Renal cortex interstitium (tissue), 15 donors: ENCODE measurements at places on chromosomes 2 and 18.
A peak's percentile ranks its signal among the peaks of the same experiment; 100 is the strongest.

- no peak for DNase-seq
Observed at GRCh38 chr2:44250376-44250775, 24.9 kb upstream of the SLC3A1 start.

GRCh38 chr18:31719363-31720006, 35.1 kb upstream of the B4GALT6 start:
- DNase-seq, result no peak

GRCh38 chr2:156666130-156666785, 230.1 kb downstream of the GPD2 start:
- no peak for DNase-seq

DNA sequence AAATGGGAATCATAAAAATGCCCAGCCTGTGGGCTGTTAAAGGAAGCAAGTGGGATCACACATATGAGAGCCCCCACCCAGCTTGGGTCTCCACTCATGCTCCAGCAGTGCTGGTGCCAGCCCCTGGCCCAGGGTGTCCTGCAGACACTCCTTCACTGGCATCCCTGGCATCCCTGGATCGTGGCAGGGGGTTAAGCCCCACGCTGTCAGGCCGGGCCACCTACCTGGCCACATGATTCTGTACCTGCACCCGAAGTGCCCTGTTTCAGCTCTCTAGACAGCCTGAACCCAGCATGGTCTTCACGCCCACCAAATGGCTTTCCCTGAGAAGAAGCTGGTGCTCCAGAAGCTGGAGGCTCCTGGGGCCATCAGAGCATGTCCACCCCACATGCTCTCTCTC, 137.4 kb downstream of the INHBB start:
- no peak for DNase-seq

- DNase-seq, result no peak
Observed at GRCh38 chr2:200471324-200471848, 38.5 kb downstream of the KCTD18 start.

GRCh38 chr2:121501554-121501953, 29.1 kb upstream of the RNU4ATAC start:
- DNase-seq, result no peak

DNA sequence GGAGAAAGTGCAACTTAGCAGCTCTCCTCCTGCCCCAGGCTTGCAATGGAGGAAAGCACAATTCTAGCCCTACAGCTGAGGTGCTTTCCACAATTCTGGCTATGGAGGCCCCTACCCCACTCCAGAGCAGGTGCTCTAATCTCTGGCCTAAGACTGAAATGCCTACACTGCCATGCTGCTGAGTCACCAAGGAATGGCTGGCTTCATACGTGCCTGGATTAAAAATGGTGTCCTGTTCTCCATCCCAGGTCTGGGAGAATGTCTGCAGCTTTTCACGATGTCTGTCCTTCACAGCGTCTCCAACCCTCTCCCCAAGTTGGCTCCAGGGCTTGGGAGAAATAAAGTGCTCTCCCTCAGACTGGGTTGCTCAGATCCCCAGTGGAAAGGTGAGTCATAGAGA, 48.5 kb downstream of the MBOAT2 start:
- no peak for DNase-seq

- DNase-seq, result no peak
Observed at GRCh38 chr18:48006415-48007175, 76.1 kb upstream of the SMAD2 start.

DNA sequence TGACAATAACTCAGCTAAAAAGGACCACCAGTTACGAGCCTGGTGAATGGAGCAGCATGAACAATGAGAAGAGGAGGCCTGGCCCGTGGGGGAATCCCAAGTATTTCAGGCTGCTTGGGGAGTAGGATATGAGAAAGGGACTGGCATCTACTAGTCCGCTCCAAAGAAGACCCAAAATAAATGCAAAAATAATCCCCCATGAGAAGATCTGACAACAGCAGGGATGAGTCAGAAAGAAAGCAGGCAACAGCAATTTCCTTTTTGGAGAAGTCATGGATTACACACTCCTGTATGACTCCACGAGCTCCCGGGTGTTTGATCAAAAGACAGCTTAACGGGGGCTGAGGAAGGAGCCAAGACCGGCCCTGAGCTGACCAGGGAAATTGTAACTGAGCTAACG, 111.4 kb downstream of the SOX11 start:
- no peak for DNase-seq

- peak; percentile 29 for DNase-seq
Observed at GRCh38 chr2:86079981-86080911, 25.4 kb downstream of the POLR1A start.

DNA sequence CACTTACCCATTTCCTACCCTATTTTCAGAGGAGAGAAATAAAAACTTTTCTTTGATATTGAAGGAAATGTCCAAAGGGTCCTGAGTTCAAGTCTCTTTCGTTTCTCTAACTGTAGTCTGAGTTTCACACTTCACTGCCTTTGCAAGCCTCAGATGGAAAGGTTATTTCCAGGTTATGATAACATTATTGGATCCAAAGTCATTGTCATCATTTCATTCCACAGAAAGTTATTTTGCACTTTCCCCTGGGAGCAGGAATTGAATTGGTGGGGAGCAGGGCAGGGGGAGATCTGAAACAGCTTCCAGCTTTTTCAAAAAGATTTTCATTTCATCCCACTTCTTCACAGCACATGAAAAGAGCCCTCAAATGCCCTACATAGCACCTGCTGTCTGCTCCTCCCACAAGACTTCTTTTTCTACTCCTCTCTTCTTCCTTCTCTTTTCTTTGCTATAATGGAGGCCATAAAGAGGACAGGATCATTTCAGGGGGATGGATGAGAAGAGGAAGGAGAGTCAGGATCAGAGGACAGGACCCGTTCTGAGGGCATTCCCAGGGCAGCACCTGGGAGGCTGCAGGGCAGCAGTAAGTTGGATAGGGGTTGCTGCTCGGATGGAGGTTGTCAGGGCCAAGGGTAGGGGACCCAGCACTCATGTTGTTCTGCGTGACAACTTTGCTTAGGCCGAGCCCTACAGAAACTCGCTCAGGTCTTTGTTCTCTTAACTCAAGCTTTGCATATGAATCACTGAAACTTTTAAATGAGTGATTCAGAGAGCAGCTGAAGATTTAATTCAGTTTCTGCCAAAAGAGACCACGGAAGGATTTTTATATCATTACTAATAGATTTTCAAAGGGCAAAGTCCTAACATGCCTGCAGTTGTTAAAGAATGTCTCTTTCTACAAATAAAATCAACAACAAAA, 11.4 kb upstream of the GALNT5 start:
- no peak for DNase-seq

DNA sequence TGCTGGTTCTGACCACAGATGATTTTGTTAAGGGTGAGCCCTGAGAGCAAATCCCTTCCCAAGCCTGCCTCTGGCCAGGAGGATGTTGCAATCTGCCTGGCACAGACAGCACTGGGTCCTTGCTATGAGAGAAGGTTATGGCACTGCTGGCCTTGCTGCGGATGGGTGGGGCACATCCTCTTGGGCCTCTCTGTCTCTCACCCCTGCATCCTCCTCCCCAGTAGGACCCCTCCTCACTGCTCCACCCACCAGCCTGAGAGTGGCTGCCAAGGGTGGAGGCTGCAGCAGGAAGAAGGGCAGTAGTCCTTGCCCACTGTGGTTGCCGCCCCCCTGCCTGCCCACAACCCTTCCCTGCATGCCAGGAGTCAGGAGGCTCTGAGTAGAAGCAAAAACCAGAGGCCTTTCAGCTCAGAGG, 180.9 kb downstream of the ZBTB7C start:
- no peak for DNase-seq

GRCh38 chr2:197268786-197269584, 41.6 kb downstream of the ANKRD44 start:
- no peak for DNase-seq

DNA sequence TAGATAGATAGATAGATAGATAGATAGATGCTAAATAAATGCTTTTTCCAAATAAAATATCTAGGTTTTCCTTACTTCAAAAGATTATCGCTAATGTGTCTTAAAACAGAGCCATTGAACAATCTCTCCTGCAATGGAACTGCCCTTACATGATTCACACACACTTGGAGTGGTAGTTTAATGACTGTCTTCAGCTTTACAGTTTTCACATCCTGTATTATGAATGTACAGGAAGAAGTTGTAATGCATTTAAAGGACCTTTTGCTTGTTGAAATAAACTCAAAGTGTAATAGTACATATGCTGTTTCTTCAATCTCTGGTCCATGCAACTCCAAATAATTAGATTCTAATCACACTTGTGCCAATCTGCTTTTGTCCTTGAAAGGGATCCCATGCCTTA, 797.6 kb upstream of the CDH2 start:
- DNase-seq, result no peak

GRCh38 chr2:141805302-141805701, 325.5 kb downstream of the LRP1B start:
- no peak for DNase-seq

- no peak for DNase-seq
Observed at GRCh38 chr18:75784390-75784789, 356.9 kb upstream of the SMIM21 start.

- DNase-seq, result no peak
Observed at GRCh38 chr2:141736466-141736865, 394.4 kb downstream of the LRP1B start.

DNA sequence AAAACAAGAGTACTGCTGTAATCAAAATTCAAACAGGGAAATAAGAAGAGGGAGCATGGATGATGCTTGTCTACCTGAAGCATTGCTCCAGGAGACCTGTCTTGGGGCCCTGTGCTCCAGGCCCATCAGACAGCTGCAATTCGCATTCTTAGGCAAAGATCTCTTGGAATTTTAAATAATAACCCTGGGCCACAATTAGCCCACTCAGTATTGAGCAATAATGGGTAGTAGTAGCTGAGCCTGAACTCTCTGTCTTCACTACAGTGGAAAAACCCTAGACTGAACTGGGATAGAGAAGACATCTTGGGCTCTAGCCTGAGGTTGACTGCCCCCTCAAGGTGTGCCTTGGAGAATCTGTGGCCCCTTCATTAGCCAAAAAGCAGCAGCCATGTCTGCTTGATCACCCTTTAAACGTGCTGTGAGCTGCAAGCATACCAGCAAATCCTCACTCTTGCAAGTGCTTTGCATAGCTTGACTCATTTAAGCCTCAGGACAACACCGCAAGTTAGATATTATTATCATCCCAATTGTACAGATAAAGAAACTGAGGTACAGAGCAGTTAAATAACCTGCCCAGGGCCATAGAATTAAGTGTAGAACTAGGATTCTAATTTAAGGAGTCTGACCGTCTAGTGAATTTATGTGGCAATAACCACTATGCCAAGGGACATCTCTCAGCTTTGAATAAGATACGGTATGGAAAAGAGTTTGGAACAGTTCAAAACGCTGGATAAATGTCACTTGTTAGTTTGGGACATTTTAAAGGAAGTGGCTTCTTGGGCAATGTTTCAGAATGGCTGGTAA, 69.0 kb downstream of the DDX1 start:
- no peak for DNase-seq

DNA sequence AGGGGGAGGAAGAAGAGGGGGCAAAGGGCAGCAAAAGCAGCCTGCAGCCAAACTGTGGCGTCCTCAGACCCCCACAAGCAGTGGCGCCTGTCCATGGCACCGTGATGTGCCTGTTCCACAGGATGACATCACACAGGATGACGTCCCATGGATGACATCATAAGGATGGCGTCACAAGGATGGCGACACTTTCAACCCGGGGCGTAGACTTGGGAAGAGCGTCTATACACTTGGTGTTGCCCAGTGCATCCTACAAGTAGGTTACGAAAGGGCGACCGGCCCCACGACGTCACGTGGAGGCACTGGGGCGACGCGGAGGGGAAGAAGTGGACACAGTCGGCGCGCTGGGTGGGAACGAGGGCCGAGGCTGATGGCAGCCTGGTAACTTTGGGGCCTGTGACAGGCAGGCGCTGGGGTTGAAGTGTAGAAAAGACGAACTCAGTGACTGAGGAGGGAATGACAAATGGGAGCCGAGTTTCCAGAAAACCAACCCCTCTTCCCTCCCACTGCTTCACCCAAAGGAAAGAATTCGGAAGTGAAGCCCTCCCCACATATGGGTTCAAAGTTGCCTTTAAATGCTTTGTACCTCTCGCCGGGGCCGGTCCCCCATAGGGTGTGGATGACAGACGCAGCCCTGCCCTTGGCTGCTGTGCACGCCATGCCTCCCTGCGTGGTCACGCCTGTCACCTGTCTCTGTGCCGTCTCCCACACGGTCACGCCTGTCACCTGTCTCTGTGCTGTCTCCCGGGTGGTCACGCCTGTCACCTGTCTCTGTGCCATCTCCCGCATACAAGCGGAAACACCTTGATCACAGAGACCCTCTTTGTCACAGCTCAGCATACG, 13.4 kb upstream of the KCNG2 start:
- DNase-seq, result no peak

GRCh38 chr18:74289137-74289536, 2.6 kb downstream of the CYB5A start:
- no peak for DNase-seq

DNA sequence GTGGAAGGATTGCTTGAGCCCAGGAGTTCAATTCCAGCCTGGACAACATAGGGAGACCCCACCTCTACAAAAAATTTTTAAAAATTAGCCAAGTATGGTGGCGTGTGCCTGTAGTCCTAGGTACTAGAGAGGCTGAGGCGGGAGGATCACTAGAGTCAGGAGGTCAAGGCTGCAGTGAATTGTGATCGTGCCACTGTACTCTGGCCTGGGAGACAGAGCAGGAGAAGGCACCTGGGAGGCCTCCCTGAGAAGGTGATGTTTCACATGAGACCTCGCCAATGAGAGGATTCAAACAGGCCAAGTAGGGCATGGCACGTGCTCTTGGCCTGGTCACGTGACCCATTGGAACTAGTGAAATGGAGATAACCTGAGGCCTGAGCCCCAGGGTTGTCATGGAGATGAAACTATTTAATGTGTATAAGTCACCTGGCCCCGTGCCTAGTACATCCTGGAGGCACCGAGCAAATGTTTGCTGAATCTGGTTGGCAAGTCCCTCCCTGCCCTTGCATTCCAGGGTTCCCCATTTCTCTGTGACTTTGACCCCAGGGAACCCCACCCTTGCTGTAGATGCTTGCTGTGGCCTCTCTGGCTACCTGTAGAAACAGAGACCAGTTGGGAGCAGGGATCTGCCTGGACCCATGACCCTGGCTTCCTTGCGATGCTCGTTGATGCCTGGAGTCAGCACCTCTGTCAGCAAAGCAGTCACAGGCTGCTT, 26.1 kb upstream of the ROCK2 start:
- no peak for DNase-seq

GRCh38 chr2:98907966-98908905, 27.8 kb downstream of the CRACDL start:
- DNase-seq, result no peak

- DNase-seq, result no peak
Observed at GRCh38 chr18:11957636-11958035, 23.7 kb upstream of the IMPA2 start.

- DNase-seq, result no peak
Observed at GRCh38 chr2:69253611-69254301, 133.3 kb downstream of the GFPT1 start.

GRCh38 chr2:720842-721241, 43.6 kb upstream of the TMEM18 start:
- no peak for DNase-seq

GRCh38 chr2:240998706-240998994, 232 bp downstream of the SNED1 start:
- DNase-seq, result no peak

DNA sequence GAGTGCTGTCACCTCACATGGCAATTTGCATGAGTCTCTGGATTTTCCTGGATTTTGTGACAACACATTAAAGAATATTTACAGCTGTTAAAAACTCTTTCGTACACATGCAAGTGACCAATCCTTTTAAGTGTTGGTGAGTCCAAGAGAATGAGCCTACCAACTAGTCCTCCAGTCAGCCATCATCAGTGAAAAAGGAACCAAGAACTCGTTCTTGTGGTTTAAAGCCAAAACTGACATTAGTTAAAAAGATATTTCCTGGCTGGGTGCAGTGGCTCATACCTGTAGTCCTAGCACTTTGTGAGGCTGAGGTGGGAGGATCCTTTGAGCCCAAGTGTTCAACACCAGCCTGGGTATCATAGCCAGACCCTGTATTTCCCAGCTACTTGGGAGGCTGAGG, 215.4 kb upstream of the ITGA4 start:
- no peak for DNase-seq
